Putamen (tissue), 1 donor: ENCODE measurements at places on chromosomes 3 and 15.

- DNase-seq = no peak
Measured at GRCh38 chr3:42161050-42161935, 70.1 kb downstream of the TRAK1 start.

DNA sequence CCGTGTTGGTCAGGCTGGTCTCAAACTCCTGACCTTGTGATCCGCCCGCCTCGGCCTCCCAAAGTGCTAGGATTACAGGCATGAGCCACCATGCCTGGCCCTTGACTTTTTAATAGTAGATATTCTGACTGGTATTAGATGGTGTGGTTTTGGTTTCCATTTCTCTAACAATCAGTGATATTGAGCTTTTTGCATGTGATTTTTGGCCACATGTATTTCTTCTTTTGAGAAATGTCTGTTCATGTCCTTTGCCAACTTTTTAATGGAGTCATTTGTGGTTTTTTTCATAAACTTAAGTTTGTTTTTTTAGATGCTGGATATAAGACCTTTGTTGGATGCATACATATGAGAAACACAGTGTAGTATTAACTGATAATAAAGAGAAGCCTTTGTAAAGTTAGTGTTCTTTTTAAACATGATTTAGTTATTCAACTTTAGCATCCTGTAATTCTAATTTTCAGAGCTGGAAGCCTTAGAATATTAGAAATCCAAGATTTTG is 280.8 kb downstream of the RBMS3 start:
- no peak for DNase-seq

- DNase-seq = peak; percentile 38
Measured at GRCh38 chr15:78811124-78811824, at the start of gene ADAMTS7. Gene ADAMTS7 (minus strand): TSS chr15:78811464. CDS start chr15:78811220, 244 bp downstream.

- peak; percentile 58 for DNase-seq
Measured at GRCh38 chr3:66407611-66408218, 93.1 kb downstream of the LRIG1 start.

DNA sequence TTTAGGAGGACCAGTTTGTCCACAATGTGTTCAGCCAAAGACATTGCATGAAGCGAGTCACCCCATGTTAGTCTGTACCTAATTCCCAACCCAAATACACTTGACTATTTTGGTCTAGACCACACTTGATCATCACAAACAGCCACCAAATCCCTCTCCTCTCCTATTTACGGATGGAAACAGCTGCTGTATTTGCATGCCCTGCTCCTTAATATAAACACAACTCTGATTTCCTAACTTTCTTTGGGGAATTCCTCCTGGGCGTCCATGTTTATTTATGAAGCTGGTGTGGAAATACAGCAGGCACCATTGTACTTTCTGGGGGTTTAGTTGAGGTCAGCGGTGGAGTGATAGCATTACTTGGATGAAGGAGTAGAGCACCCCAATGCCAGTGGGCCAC is 235.2 kb downstream of the TLE3 start:
- no peak for DNase-seq

DNA sequence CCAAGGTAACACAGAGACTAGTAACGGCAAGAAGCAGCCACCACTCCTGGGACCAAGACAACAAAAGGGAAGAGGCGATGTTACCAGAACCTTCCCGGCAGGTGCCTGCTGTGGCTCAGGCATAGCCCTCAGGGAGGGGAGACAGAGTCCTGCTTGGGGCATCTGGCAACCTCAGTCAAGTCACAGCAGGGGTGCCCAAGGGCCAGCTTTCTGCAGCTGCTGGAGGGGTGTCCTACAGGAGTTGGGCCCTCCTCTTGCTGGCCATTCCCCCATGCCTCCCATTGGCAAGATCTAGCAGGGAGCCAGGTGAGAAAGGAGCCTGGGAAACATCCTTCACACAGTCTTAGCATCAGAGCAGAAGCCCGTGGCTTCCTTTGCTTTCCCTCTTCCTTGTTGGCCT is 197.3 kb upstream of the IL12A start:
- no peak for DNase-seq

DNA sequence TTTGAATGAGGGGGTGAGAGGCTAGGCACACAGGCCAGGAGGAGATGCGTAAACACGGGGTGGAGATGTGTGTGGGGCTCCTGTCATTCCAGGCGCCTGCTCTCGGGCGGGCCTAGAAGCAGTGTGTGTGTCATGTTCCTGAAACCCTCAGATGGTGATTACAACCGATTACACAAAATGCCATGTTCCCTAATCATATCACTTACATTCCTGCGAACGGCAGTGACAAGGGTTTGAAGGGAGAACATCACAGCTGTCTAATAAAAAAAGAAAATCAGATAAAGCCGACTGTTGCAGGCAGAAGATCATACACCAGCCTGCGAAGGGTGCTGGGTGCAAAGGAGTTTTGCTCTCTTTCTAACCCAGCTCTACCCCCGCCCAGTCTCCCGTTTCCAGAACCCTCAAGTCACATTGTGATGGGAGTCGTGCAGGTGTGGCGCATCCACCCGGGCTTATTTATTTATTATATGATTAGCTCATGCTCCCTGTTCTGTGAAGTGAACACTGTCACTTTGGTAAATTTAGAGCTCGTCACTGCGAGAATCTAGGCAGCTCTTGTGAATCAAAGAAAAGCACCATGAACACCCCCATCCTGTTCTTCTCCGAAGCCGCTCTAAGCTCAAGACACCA is 140.3 kb downstream of the NR2F2 start:
- no peak for DNase-seq

- peak; percentile 49 for DNase-seq
Measured at GRCh38 chr3:173398111-173398479, 551 bp downstream of the NLGN1 start.

GRCh38 chr15:44726136-44726535 is 10.2 kb upstream of the TRIM69 start:
- no peak for DNase-seq

DNA sequence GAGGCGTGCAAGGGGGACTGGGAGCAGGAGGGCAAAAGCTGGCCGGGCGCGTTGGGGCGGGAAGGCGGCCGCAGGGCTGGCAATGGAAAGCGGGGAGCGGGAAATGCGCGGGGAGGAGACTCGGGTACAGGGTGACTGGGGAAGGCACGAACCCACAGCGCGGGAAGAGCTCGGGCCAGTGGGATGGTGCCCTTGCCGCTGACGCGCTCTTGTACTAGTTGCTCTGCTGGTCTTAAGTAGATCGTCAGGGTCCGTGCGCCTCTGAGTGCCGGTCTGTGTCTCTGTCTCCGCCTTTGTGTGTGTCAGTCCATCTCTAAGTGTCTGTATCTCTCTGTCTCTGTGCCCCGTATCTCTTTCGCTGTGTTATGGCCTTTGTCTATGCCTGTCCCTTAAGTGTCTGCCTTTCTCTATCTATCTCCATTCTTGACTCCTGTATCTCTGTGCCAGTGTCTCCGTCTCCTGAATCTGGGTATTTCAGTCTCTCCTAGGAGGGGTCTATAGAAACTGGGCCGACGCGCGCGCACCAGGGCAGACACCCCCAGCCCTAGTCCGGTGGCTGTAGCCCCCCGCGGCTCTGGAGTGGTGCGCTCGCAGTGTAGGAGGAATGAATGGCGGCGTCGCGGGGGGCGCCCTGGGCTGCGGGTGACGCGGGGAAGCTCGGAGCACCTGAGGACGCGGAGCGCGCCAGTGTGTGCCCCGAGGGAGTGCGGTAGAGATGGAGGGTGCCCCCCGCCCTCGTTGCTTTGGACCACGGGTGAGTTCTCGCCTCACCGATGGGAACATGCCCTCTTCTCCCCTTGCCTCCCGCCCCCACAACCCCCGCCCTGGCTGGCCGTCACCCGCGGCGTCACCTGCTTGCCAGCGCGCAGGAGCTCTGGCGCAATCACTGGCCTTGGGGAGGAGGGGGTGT is 756 bp upstream of the CAMK2N2 start:
- no peak for DNase-seq

- DNase-seq = no peak
Measured at GRCh38 chr15:101044625-101045235, 125.6 kb downstream of the LRRK1 start.

DNA sequence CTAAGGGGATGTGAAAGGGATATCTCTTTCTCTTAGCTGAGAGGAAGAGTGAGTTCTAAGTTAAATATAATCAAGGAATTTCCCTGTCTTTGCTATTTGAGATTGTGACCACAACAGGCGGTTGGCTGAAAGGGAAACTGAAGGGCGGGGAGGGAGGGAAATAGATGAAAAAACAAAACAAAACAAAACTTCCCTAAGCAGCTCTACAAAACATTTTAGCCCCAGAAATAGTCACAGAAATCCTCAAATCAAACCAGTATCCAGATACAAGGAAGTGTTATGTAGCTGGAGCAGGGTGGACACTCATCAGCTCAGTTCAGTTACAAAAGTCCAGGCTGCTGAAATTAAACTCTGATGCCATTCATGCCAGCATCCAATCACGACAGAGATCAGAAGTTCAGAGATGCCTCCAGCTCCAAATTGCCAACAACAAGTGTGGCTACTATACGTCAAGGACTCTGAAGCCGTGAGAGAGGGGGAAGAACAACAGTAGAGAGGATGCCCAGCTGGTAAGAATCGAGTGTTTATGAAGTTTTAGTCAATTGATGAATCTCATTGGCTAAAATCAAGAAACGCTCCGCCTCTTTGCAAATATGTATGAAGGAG is 319 bp upstream of the TP63 start:
- no peak for DNase-seq

DNA sequence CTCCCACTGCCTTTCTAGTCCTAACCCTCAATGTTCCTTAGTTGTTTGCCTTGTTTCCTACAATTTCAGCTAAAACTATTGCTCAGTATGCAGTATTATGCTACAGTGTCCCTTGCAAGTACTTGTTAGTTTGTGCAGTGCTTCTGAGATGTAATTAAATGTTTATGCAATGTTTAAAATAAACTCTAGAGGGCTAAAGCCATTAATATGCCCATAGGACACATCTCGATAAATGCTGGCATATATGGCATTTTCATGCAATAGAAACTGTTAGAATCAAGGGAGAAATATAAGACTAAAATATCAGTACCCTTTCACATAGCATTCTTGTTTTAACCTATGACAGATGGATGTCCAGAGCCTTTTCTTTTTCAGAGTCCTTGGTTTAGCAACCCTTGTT is 59.8 kb upstream of the ACKR4 start:
- DNase-seq = no peak

DNA sequence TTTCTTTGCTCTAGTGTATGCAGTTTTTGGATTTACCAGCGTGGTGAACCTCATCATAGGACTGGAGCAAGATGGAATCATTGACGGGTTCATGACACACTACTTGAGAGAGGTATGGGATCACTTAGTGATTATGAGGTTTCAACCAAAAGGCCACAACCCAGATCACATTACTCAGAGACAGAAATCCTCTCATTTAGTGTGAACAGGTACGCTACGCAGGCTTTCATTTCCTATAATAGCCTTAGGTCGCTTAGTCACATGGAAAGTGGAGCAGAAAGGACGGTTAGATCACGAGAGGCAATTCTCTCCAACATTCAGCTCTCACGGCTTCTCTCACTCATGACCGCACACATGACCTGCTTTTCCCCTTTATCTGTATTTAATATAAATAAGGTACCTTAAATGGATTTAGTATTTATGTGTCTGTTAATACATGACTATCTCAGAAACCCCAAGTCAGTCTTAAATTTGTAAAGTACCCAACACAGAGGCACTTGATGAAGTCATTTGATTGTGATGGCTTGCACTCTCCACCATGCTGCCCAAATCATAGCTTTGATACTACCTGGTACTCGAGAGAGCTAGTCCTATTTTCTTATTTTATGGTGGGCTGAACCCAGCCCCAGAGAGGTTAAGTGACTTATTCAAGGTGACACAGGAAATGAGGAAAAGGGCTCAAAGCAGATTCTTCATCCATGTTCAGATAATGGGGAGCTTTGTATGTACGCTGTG is 8.6 kb downstream of the TM6SF1 start:
- DNase-seq = no peak

DNA sequence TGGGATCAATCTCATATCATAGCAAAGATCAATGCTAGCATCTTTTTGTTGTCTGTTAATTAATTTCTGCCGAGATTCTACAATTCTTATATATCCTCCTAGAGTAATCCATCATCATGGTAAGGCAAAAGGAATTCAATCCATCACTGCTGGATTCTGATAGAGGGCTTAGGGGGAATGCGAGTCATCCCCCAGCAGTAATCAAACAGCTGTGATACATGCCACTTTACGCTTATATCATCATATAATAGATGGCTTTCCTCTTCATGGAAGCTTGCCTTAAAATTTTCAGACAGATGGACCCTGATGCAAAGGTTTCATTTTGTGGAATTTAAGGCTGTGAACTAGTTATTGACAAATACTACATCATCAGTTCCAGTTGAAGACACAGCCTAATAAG is 645.9 kb downstream of the CADM2 start:
- no peak for DNase-seq

GRCh38 chr3:23894254-23895061 is 22.3 kb downstream of the NKIRAS1 start:
- no peak for DNase-seq
